ENCODE measurements at places on chromosomes 7 and 10.

GRCh38 chr7:29765490-29765889 is 40.8 kb upstream of the WIPF3 start:
- DNase-seq: no peak

- DNase-seq: peak; percentile 8
Measured at GRCh38 chr10:97534746-97535367, 36.1 kb downstream of the UBTD1 start.

DNA sequence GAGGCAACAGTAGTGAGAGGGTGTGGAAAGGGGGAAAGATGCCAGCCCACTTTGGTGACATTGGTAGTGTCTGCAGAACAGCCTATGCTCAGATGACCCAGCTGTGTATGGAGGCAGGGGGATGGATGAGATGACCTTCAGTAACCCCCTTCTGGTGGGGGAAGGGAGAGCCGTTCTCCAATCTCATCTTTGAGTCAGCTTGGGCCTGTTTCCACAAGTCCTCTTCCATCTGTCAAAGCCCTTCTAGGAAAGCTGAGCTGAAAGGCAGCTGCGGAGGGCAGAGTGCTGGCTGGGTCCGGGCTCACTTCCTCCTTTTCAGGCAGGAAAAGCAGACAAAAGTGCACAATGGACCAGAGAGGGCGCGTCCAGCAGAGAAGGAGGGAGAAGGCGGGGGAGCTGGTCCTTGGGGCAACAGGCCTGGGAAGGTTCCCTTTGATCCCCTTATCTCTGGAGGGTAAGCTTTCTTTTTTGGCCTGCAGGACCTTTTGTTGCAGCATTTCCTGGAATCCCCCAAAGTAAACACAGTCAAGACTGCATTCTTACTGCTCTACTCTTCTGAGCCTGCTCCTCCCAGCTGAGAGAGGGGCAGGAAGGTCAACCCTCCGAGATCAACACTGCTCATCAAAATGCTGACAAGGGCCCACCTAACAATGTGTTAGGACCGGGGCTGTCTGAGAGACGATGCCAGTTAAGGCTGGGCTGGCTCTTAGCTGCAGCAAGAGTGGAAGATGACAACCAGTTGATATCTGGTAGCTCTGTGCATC is 1.2 kb upstream of the LRMDA start:
- no peak for DNase-seq

- no peak for DNase-seq
Measured at GRCh38 chr7:147151661-147152060, 1035.1 kb downstream of the CNTNAP2 start.

DNA sequence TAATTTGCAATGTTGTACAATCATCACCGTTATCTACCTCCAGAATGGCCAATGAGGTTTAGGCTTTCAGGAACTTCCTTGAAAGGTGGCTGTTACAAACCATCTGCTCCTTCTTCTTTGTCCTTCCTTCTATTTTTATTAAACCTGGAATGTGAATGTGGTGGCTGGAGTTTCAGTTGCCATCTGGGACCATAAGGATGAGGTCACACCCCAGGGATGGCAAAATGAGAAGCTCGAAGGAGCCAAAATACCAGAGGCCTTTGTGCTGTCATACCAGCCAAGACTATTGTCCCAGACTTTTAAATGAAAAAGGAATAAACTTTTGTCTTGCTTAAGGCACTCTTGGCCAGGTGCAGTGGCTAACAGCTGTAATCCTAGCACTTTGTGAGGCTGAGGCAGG is 30.9 kb upstream of the LMTK2 start:
- DNase-seq: no peak
